NCI-H446 (cell line): ENCODE measurements at places on chromosomes 2 and 18.

GRCh38 chr18:63882333-63883141 lies 5.0 kb upstream of the SERPINB2 start:
- DNase-seq, result no peak

GRCh38 chr2:52931660-52932059 lies 835.9 kb upstream of the CHAC2 start:
- DNase-seq, result no peak

- DNase-seq, result no peak
Measured at GRCh38 chr18:62979900-62980299, 264.6 kb downstream of the PHLPP1 start.

DNA sequence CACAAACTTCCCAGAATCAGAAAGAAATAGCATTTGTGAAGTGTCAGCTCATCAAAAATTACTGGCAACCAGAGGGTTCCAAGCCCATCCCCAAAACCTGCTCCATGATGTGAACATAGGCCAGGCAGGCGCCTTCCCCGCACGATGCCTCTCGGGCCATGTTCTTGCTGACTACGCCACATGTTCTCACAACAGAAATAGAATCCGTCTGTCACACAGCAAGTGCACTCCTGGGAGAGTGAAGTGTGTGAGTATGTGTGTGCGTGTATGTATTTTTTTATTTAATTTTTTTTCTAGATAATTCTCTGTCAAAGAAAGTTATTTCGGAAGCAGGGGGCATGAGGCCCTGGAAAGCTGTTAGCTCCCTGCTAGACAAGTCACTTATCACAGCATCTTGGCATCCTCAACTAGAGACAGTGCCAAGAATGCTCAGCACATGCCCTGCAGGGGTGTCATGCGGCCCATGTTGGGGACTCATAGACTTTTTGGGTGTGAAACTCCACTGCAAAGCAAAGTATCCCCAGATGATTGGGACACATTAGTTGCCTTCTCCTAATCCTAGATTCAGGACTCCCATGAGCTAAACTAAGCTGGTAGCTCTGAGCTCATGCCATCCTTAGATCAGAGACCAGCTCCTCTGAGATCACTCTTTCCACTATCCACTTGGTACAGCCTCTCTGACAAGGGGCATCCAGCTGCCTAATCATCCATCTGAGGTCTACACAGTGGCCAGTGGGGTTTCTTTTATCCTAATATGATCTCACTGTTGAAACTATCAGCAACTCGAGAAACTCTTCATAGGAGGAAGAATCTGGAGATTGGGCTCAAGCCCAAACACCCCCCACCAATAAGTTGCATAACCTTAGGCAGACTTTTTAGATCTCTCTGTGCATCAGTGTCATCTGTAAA lies 53.2 kb upstream of the CYRIA start:
- DNase-seq, result no peak

GRCh38 chr2:148557844-148558436 lies 86.6 kb upstream of the EPC2 start:
- no peak for DNase-seq

DNA sequence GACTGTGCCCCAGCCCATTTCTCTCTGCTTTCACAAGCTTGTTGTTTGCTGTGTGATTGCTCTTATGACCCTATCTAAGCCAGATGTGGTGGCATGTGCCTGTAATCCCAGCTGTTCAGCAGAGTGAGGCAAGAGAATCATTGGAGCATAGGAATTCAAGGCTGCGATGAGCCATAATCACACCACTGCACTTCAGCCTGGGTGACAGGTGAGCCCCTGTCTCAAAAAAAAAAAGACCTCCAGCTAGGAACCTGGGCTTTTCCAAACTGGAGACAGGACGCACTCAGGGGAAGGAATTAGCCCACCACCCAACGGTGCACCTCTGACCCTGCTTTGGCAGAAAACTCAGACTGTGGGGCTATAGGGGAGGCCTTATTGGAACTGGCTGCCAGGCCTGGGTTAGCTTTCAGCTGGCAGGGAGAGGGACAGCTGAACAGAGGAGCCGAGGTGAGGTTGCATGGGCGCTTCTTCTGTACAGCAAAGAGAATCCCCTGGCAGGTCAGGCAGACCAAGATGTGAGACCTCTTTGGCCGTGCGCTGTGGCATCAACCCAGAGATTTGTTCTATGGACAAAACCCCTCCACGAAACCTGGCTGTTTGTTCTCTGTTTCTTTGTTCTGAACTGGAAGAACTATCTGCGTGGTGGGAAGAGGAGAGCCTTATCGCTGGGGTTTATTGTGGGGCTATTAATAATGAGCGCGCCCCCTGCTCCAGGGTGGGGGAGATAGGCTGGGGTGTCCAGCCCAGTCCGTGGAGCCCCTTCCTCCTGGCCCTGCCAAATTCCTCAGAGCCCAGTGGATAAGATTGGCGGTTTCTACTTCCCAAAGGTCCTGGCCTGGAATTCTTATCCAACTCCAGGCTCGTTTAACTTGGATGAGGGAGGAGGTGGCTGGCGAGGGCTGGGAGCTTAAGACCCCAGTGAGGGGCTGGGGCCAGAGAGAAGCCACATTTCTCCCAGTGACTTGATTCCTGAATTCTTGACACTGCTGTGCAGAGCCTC lies 38.8 kb upstream of the SMAD7 start:
- no peak for DNase-seq

DNA sequence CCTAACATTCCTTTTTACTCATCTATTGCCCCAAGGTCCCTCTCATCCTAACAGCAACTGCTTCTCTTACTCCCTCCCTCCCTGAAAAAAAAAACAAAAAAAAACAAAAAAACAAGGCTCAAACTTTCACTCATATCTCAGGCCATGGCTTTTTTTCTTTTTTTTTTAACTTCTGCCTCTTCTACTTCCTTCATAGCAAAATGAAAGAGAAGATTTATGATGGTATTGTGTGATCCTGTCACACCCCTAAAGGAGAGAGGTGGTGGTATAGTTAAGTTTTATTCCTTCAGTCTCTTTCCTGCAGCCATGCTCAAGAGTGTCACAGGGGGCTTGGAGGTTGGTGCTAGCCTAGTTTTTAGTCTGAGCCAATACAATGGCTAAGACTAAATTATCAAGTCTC lies 21.5 kb upstream of the EPC2 start:
- no peak for DNase-seq

- no peak for DNase-seq
Measured at GRCh38 chr2:233680361-233681045, 1.2 kb upstream of the UGT1A7 start.

- DNase-seq, result no peak
Measured at GRCh38 chr2:45272549-45273265, 263.5 kb upstream of the SIX2 start.

GRCh38 chr2:8644605-8645175 lies 37.2 kb upstream of the ID2 start:
- DNase-seq, result no peak

GRCh38 chr2:176172007-176172894 lies 15.1 kb downstream of the HOXD3 start:
- DNase-seq, result no peak

DNA sequence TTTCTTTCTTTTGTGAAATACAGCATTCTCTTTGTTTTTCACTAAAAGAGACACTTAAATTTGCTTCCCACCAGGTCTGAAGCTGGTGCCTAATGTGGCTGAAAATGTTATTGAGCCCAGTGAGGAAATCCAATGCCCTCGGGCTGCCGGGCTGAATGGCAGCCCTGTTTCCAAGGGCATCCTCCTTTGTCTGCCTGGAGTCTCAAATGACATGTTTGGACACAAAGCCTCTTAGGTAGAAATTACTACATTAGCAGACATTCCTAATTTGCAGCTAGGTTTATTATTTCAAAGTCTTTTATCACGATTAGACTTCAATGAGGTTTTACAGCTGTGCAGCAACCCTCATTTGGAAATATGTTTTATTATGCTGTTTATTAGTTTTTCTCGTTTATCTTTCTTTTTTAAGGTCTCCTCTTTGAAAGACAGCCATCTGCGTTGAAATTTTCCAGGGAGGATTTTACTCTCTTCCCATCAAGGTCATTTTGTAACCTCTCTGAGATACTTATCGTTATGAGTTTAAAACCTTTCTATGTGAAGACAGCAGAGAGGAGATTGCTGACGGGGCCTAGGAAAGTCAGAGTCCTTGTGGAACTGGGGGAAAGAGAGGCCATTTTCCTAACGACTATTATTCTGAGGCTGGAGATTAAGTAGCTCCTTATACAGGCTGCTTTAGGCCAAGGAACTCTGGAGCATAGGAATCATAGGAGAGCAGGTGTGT lies 59.0 kb upstream of the ZNF532 start:
- no peak for DNase-seq

DNA sequence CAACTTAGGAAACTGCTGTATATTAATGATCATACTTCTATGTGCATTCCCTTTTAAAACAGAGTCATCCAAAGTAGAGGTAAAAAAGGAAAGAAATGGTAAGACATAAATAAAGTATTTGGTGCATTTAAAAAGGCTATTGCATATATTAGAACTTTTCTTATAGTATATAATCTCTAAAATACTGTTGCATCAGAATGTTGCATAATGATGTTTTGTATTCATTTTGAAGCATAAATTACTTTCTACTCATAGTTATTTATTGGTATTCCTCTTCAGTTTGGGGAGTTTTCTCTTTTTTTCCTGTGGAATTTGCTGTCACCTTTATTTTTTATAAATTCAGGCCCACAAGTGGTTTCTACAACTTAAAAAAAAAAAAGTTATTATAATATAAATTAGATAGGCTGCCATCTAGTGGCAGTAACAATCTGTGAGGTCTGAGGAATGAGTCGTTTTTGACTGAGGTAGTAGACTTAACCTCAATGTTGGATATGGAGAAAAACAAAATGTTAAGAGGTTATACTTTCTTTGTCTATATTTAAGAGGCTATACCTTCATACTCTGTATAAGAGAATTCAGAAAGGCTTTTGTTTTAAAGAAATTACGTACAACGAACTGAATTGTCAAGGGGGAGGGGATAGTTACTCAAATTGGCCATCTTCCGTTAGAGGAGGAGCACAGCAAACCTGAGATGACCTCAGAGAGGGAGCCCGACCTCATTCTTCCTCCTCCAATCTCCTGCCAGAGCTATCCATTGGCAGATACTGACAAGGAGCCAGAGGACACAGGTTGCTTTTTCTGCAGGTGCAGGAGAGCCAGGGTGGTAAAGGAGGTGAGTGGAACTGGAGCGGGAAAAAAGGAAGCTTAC lies 23.8 kb downstream of the ANKAR start:
- peak; percentile 15 for DNase-seq

GRCh38 chr2:74457549-74458131 lies 598 bp upstream of the WBP1 start:
- DNase-seq, result no peak

- no peak for DNase-seq
Measured at GRCh38 chr18:45687621-45688020, 36.4 kb upstream of the SLC14A1 start.

GRCh38 chr2:120770641-120771040 lies 35.0 kb downstream of the GLI2 start:
- no peak for DNase-seq

DNA sequence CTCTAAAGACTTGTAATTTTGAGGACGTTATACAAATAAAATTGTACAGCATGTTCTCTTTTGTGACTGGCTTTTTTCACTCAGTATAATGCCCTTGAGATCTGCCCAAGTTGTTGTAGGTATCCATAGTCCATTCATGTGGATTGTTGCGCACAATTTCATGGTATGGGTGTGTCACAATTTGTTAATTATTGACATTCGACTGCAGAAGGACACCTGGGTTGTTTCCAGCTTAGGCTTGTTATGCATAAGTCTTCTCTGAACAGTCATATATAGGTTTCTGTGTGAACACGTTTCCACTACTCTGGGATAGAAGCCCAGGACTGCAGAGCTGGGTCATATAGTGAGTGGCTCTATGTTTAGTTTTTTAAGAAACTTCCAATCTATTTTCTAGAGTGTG lies 800.8 kb upstream of the SALL3 start:
- DNase-seq, result no peak

DNA sequence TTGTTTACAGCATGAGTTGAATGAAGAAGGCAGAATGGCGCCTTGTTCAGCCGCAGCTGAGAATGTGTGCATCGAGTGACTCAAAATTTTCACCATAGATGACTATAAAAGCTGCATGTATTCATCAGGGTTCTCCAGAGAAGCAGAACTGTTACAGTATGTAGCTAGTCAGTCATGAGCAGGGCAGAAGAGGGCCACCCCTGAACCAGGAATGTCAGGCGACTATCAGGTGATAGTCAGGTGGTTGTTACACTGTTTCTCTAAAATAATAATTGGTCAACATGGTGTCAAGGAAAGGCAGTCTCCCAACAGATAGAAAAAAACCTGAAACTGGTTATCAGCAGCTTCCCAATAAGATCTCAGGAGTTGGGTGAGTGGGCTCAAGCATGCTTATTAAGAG lies 20.2 kb upstream of the NOSTRIN start:
- DNase-seq, result no peak

GRCh38 chr2:112798979-112799975 lies 15.0 kb upstream of the IL1A start:
- no peak for DNase-seq

DNA sequence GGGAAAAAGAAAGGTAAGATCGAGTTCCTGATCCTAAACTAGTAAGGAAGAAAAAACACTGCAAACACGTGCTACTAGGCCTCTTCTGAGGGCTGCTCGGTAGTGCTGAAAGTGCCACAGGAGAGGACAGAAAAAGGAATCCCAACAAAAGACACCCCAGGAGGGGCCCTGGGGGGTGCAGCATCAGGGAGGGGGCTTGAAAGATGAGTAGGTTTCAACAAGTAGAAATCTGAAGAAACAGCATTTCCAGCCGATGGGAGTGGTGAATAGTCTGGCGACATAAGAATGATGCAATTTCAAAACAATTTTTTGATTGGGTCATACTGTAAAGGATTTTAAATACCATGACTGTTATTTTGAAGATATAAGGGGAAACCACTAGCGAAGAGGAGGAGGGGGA lies 98.6 kb downstream of the NOL10 start:
- DNase-seq, result no peak

DNA sequence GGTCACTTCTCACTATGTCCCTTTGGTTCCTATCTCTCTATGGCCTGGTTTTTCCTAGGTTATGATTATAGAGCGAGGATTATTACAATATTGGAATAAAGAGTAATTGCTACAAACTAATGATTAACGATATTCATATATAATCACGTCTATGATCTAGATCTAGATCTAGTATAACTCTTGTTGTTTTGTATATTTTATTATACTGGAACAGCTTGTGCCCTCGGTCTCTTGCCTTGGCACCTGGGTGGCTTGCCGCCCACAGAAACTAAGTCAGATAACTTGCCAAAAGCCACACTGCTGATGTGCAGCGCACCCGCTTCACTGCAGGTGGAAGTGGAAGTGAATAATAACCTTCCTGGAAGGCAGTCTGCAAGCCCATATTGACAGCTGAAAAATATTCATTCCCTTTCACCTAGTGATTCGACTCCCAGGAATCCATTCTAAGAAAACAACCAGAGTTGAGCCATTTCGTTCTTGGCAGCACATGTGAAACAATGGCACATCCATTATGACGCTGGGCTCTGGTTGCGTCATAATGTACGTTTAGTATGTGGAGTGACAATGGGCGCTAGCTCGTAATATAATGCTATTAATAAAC lies 725 bp upstream of the ANKRD53 start:
- no peak for DNase-seq

DNA sequence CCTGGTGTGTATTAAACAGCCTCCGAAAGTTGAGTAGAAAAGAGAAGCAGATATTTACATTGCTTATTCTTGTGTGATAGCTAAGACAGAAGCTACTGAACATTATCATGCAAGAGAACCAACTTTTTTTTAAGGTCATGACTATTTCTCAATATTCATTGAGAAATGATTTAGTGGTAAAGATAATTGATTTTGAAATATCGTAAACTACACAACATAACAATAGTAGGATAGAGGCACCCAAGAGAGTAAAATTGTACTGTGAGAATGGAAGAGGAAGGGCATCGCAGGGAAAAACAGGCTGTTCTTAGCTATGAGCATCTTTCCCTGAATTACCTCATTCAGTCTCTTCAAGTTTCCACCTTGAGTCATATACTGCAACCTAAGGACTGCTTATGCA lies 25.2 kb downstream of the HRH4 start:
- no peak for DNase-seq
